ENCODE measurements at places on chromosomes 5 and 9. TPM values are rescaled to one million over a fixed set of nuclear protein-coding genes. Genes with fewer than 3 reads are reported as not detected.
A peak's percentile ranks its signal among the peaks of the same experiment; 100 is the strongest.

Gene C1QTNF2
- total RNA-seq = 0.34 TPM

Gene PCDHGA3
- 0.51 TPM for total RNA-seq

DNA sequence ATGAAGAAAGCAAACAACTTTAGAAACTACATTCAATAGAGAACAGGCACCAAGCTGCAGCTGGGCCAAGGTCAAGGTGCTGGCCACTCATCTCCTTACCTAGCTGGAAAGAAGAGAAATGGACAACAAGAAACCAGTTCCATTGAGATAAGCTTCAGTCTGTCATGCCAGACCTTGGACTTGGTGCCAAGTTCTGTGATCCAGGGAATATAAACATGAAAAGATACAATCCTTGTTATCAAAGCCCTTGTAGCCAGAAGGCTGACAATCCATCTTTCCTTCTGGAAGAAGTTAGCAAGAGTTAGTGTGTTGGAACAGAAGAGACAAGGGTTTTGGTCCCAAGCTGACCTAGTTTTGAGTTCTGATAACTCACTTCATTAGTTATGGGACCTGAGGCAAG is 227.5 kb downstream of the ACTL7B start:
- DNase-seq = no peak

GRCh38 chr5:137279521-137280231 is 219.4 kb downstream of the SPOCK1 start:
- no peak for DNase-seq

Gene LCN9
- total RNA-seq = 2.0 TPM

Gene IGIP
- total RNA-seq = 5.9 TPM

DNA sequence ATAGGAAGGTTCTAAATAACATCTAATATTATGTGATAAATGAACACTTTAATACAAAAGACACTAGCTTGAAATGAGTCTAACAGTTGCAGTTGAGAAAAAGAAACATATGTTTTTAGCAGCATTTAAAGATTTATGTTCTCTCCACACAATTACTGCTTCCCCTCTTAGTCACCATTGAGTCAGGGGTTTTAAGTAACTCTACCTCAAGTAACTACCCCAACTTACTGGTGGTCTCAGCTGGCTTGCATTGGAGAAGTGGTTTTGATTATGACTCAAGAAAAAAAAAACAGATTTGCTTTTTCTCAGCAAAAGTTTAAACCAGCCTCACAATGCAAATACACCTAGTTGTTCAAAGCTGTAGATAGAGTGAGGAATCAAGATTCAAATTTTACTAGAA is 1216.5 kb upstream of the CDH9 start:
- no peak for DNase-seq

Gene AGXT2
- not detected for total RNA-seq

Gene ZFP2
- 1.6 TPM for total RNA-seq

Gene IFNA5
- not detected for total RNA-seq

GRCh38 chr5:117131048-117131679 is 556.5 kb upstream of the SEMA6A start:
- DNase-seq = no peak

Gene SLC6A18
- not detected for total RNA-seq

- DNase-seq = peak; percentile 59
Observed at GRCh38 chr5:660491-661030, 32.6 kb downstream of the TPPP start.

Gene SPAG8
- total RNA-seq = 3.3 TPM

Gene SLC36A3
- not detected for total RNA-seq

- no peak for DNase-seq
Observed at GRCh38 chr9:135989722-135990467, 28.7 kb upstream of the UBAC1 start.

- DNase-seq = no peak
Observed at GRCh38 chr9:91845879-91846278, 104.1 kb downstream of the ROR2 start.

GRCh38 chr5:81530919-81531318 is 137.0 kb upstream of the ACOT12 start:
- no peak for DNase-seq

Gene ORM2
- not detected for total RNA-seq
